ENCODE measurements at places on chromosomes 6 and 20. TPM values are rescaled to one million over a fixed set of nuclear protein-coding genes. Genes with fewer than 3 reads are reported as not detected.

FNDC1 gene
- 0.63 TPM for total RNA-seq

LST1 gene
- total RNA-seq = 16.0 TPM

FHL5 gene
- total RNA-seq = 9.5 TPM

HNF4A gene
- not detected for total RNA-seq

MMP24 gene
- total RNA-seq = 0.85 TPM

GRM1 gene
- total RNA-seq = 0.06 TPM

TGM3 gene
- total RNA-seq = not detected

DNA sequence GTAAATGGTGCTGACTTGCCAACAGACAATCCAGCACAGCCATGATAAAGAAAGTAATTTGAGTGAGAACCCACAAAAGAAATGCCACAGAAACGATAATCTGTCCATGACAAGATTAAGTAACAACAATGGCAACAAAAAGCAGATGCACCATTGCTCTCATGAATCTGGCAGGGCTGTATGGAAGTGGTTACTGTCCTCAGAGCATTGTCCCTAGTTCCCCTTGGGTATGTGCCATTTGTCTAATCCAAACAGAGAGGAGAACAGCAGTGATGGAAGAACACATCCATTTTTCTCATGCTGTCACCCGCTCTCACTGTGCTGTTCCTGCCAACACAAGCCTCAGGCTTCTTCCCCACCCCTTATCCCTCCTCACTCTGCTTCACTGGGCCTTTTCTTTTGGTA lies 65.8 kb downstream of the REV3L start:
- no peak for DNase-seq

DNA sequence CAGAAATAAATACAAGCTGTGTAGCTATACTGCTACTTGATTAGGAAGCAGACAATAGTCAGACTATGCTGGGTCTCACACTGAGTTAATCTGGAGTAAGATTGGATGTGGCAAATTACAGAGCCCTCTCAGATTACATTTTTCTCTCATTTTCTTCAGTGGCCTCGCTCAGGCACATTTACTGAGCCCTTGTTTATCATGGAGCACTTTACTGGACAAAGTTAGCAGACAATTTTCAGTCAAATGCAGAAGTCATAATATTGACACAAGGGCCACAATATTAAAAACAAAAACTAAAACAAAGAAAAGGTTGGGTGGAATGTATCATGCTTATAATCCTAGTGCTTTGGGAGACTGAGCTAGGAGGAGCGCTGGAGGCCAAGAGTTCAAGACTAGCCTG lies 95.0 kb upstream of the MAP3K7 start:
- no peak for DNase-seq

- no peak for DNase-seq
Measured at GRCh38 chr6:40282986-40283385, 304.2 kb downstream of the LRFN2 start.

- no peak for DNase-seq
Measured at GRCh38 chr6:89138173-89138572, 7.7 kb upstream of the PM20D2 start.

DNA sequence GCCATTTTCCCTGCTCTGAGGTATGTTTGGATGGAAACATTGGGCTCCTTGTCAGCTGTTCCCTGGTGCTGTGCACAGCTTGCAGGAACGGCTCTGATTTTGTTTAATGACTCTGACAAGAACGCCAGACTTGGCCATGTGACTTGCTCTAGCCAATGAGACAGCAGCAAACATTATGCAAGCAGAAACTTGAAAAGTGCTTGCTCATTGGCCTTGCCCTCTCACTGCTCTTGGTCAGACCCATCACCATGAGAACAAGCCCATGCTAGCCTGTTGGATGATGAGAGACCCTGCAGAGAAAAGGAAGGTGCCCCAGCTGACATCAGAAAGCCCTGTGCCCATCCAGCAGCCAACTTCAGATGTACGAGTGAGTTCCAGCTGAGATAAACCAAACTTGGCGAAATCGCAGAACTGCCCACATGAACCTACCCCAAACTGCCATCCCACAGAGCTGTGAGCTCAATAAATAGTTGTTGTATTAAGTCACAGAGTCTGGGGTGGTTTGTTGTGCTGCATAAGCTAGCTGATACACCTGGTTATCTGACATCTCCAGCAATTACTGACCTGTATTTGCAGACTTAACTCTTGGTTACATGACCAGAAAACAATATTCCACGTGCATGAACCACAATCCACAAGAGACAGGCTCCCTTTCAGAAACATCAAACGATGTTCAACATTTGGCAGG lies 96.9 kb downstream of the JPH2 start:
- DNase-seq = no peak

DNA sequence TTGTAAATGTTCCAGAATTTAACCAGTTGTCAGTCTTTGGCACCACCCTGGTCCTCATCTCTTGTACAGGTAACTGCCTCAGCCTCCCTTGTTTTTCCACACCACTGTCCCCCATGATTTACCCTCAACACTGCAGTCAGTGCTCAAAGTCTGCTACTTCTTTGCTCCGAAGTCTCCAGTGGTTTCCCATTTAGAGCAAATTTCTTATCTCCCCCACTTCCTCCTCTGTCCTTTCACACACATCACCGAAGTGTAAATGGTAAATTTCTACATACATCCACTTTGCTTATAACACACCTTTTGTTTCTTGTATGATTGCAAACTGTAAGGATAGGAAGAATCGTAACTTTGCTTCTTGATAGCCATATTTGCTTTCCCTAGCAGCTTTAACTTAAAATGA lies 115.3 kb downstream of the JARID2 start:
- DNase-seq = no peak

Data from left cardiac atrium (tissue), 4 donors.